GOT3 (cell line): ENCODE measurements at places on chromosomes 12 and 14.

DNA sequence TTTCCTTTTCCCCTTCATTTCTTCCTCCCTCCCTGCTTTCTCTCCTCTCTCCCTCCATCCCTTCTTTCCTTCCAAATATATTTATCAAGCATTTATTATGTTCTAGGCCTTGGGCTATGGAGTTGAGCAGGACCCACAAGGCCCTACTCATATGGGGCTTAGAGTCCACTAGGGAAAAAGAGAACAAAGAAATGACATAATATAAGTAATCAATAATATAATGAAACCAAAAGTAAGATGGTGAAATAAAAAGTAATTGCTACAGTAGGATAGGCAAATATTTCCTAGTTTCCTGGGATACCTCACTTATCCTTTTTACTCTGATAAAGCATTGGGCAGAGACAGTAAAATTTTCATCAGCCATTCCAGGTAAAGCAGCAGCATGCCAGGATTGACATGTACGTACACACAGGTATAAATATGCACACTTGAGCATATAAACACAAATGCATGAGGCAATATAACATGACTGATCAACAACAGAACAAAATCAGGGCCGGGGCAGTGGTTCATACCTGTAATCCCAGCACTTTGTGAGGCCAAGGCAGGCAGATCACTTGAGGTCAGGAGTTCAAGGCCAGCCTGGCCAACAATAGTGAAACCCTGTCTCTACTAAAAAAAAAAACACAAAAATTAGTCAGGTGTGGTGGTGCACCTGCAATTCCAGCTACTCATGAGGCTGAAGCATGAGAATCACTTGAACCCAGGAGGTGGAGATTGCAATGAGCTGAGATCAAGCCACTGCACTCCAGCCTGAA, 35.5 kb upstream of the CSRP2 start:
- no peak for DNase-seq

DNA sequence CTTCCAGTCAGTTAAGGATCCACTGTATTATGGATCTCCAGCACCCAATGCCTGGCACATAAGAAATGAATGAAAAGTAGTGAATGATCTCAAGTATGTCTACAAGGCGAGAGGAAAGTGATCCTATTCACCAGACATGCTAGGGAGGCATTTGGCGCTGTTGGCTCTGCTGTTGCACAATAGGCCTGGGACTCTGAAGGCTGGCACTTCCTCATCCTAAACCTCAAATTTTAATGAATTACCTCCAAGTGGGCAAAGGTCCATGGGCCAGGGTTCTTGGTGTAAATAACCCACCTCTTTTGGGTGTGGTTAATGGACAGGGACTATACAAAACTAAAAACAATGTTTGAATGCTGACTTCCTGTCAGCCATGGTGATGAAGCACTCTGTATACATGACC, 173.4 kb upstream of the PZP start:
- DNase-seq = no peak

GRCh38 chr14:34398024-34398423, 64.0 kb downstream of the SPTSSA start:
- no peak for DNase-seq

DNA sequence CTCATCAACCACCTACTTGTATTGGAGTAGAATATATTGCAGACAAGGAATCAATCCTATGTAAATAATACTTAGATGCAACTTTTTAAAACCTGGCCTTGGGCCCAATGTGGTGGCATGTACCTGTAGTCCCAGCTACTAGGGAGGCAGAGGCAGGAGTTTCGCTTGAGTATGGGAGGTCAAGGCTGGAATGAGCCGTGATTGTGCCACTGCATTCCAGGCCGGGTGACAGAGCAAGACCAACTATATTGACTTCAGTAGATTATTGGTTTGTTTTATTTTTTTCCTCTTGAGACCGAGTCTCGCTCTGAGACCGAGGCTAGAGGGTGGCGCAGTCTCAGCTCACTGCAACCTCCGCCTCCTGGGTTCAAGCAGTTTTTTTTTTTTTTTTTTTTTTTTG, 3.6 kb downstream of the LARP4 start:
- no peak for DNase-seq

GRCh38 chr14:94787092-94787491, 17.2 kb upstream of the GSC start:
- DNase-seq = no peak

DNA sequence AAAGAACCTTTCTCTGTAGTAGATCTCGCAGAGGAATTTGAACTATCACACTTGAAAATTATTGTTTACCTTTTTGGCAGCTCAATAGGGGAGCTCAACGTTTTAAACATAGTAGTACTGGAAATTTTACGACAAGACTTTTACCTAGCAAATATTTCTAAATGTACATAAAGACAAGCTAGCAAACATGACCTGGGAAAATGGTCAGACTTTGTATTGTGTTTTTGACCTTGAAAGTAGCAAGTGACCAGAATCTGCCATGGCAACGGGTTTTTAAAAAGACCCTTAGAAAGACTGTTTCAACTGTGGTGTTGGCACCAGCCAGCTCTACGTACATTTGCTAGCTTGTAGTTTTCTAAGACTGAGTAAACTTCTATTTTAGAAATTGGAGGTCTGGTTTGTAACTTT, 20.2 kb upstream of the A2M start:
- DNase-seq = no peak

DNA sequence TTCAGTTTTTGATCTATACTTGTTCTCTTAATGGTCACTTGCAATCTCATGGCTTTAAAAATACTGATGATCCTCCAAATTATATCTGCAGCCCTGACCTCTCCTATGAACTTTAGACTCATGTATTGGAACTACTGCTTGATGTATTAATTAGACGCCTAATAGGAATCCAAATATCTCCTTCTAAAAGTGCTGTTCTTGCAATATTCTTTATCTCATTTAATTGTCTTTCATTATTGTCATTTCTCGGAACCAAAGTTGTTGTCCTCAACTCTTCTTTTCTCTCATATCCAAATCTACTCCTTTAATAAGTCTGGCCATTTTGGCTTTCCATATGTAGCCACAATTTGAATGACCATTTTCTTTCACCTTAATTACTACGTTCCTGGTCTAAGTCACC, 907.6 kb upstream of the SEL1L start:
- no peak for DNase-seq

- DNase-seq = no peak
Observed at GRCh38 chr12:50961708-50962107, 9.4 kb downstream of the HIGD1C start.

GRCh38 chr14:93643127-93643526, 145.2 kb downstream of the PRIMA1 start:
- no peak for DNase-seq

GRCh38 chr14:94180655-94181271, 6.6 kb downstream of the PPP4R4 start:
- no peak for DNase-seq

DNA sequence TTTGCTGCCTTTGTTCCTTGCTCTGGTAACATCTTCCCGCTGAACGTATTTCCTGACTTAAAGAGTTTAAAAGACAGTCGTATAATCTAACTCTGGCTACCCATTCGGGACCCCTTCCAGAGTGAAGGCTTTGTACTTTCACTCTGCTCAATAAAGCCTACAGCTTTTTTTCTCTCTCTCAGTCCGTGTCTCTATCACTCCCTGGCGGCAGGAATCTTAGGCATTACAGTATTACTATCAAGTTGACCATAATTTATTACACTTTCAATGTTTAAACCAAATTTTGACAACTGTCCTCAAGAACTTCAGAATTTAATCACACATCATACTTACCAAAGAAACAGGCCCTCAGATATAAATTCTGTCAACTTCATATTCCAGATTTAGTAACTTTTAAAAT, 967.9 kb downstream of the FSCB start:
- DNase-seq = no peak

- no peak for DNase-seq
Observed at GRCh38 chr14:81805785-81806184, 272.1 kb upstream of the SEL1L start.

DNA sequence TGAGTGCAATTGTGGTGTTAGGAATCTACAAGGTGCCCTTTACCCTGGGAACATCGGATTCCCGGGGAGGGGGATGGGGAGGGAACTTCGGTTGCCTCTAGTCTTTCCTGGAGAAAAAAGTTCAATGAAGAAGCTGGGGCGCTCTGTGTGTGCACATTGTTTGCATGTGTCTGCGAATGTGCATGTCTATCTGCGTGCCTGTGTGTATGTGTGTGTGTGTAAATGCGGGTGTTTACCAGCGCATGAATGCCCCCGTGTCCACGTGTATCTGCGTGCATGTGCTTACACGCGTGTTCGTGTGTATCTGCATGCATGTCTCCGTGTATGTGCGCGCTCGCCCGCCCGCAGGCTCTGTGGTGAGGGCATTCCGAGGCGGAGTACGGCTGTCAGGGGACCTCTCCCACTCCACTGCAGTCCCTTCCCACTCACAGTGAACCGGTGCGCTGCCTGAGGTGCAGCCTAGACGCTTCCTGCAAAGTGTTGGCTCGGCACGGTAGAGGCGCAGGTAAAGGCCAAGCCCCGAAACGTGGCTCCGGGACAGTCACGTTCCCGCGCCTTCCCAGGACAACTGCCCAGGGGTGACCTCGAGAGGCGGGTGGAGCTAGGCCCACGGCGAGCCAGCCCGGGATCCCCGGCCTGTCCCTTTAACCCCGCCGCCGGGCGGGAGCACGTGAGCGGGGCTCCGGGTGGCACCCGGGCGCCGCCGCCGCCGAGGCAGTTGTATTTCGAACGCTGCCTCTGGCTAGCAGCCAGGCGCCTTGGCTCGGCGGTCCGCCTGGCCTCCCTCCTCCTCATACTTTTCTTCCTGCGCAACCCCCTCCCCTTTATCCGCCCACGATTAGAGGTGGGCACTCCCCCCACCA, 539 bp upstream of the HMGA2 start:
- peak; percentile 100 for DNase-seq

DNA sequence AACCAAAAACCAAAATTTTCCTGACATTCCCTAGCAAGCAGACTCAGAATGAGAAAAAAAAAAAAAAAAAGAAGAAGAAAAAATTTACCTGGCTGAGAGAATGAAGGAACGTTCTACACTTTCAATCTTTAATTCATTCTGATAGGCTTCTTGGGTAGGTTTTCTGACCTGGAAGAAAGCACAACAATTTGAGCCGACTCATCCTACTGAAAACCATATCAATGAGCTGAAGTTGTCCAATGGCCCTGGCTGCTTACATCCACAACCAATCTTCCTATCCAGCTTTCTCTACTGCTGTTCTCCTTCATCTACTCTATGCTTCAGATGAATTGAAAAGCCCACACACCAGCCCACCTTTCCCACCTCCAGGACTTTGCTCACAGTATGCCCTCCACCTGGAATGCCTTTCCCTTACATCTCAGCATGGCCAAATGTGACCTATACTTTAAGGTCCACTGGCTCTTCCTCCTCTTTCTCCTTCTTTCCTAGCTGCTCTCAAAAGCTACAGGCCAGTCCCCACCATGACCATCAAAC, 31.6 kb upstream of the NR2C1 start:
- no peak for DNase-seq

GRCh38 chr14:79369359-79370332, 841.7 kb downstream of the DIO2 start:
- no peak for DNase-seq

DNA sequence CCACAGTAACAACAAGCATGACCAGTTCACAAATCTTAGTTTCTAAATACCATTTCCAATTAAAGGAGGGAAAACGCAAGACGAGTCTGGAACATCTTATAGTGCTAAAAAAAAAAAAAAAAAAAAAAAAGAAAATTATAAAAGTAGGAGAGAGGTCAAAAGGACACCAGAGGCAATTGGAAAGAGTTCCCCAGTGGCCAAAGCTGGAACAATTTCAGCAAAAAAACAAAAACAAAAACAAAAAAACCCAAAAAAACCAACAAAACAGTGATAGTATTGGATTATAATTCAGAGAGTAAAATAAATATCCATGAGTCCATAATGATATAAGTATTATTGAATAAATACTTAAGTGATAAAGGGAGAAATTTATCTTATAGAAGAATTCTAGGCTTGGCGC, 10.3 kb upstream of the NAP1L1 start:
- DNase-seq = no peak

DNA sequence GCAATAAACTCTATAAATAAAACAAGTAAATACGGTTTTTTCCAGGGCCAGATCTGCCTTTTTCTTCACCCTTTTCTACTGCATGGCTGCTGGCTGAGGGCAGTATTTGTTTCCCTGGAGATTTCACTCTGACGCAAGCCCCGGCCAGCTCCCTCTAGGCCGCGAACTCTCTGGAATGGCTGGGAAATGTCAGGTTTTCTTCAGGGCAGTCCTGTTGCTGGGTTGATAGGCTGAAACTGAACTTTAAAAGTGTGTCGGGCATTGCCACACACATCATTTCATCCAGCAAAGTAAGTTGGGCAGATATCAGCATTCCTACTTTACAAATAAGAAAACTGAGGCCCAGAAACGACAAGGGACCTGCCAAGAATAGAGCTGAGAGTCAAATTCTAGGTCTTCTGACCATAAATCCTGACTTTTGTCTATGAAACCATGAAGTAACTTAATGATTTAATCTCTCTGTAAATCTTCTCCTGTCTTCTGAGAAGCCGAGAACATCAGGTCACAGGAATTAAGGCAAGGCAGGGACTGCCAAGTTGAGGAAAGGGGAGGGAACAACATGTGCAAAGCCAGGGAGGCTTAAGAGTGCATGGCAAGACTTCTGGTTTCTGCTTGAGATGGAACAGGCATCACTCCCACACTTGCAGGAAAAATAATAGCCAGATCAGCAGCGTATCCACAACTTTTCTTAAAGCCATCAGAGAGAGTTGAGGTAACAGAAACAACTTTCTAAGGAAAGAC, 205.0 kb upstream of the CCDC196 start:
- DNase-seq = no peak

- DNase-seq = no peak
Observed at GRCh38 chr12:77968571-77968970, 137.9 kb downstream of the NAV3 start.

GRCh38 chr12:15592934-15593333, 196.3 kb downstream of the EPS8 start:
- DNase-seq = no peak

- no peak for DNase-seq
Observed at GRCh38 chr14:86987966-86988365, 1005.0 kb downstream of the GALC start.
